Right ventricle myocardium inferior (tissue), 1 donor: ENCODE measurements at places on chromosomes 3 and 15. TPM values are rescaled to one million over a fixed set of nuclear protein-coding genes. Genes with fewer than 3 reads are reported as not detected.

The ALS2CL gene
- 36.9 TPM for total RNA-seq

The FOXB1 gene
- not detected for total RNA-seq

DNA sequence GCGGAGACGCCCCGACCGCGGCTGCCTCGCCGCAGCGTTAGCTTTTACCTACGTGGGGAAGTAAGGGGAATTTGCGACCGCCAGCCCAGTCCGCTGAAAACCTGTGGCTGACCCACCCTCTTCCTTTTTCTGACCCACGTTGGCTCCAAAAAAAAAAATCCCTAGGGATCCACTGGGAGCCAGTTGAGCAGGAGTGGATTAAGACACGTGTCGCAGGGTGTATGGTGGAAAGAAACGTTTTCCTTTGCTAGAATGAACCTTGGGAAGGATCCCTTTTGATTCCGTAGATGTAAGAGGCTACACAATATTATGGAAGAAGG is 575 bp upstream of the PCYT1A start:
- DNase-seq, result no peak

GRCh38 chr15:34693053-34693744 is 61.6 kb downstream of the GJD2 start:
- DNase-seq, result no peak

- no peak for DNase-seq
Measured at GRCh38 chr15:65790694-65791334, 1.3 kb downstream of the DENND4A start.

DNA sequence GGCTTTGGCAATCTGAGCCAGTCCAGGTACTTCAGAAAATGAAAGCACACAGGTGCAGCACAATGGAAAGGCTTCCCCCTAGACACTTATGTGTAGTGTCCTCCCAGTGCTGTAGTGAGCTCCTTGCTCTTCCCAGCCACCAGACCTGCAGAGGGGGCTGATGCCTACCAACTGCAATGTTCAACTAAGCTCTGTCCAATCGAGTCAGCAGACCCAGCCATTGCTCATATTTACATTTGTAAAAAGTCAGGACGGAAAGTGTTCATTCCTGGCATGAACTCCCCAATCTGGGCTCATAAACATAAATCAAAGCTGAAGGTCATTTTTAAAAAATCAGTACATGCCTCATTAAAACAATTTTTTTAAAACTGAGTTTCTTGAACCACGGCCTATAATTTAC is 73.0 kb downstream of the FOXP1 start:
- DNase-seq, result no peak

The HTR3E gene
- not detected for total RNA-seq

The HDGFL3 gene
- 32.8 TPM for total RNA-seq

DNA sequence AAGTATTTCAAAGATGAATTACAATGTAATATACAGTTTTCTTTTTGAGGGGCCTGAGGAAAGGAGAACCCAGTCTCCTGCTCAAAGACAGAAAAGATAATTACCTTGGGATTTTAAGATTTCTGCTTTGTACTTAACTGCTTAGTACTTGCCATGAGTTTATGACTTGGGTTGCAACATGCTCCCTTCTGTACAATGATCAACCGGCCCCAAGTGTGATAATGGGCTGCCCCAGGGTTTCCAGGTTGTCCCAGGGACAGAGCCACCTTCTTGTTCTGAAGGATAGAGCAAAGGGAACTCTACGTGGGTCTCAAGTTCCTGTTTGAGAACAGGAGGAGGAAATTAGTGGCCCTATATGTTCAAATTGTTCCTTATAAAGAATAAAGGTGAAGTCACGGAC is 104.8 kb downstream of the ABHD5 start:
- no peak for DNase-seq

DNA sequence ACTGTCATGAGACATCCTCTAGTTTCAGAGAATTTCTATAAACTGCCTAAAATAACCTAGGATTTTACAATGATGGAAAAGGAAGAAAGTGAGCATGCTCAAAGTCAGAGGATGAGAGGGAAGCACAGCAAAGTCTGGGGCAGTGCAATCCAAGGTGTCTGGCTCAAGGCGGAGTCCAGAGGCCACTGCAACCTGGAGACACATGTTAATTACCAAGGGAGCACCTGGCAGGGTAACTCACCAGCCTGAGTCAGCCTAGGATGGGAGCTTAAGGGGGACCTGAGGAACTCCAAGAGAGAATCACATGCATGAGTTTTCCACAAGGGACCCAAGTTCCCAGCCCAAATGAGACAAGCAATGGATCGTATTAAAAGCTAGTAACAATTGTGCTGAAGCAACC is 49.8 kb downstream of the PLD1 start:
- no peak for DNase-seq

GRCh38 chr3:29695643-29696198 is 414.9 kb downstream of the RBMS3 start:
- no peak for DNase-seq

DNA sequence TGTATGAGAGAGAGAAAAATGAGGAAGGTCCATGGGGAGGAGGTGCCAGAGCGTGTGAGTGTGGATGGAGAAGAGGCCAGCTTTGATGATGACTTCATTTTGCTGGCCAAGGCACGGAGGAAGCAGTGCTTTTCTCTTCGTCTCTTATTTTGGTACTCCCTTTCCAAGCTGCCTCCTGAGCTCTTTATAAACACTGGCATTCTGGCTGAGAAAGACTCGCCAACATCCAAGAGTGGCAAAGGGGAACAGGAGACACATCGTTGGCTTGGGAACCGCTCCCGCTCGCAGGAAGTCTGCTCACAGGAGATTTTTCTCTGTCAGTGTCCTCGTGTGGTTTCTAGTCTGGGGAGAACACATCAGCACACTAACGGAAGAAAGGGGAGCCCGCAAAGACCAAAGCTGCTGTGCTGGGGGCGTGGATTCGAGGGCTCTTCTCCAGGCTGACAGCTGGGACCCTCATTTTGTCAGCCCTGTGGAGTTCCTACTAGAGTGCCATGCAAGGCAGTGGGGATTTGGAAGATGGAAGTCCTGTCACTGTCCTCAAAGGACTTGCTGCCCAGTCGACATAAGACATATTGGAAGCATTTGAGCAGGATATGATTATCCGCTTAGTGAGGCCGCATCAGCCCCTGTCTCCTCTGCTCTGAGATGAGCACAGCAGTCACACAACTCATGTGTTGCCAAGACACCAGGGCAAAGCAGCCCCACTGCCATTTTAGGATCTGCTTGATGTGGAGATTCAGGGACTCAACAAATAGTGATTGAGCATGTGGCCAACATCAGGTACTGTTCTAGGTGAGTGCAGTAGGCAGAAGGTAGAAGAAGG is 8.0 kb upstream of the SEMA4B start:
- DNase-seq, result no peak

DNA sequence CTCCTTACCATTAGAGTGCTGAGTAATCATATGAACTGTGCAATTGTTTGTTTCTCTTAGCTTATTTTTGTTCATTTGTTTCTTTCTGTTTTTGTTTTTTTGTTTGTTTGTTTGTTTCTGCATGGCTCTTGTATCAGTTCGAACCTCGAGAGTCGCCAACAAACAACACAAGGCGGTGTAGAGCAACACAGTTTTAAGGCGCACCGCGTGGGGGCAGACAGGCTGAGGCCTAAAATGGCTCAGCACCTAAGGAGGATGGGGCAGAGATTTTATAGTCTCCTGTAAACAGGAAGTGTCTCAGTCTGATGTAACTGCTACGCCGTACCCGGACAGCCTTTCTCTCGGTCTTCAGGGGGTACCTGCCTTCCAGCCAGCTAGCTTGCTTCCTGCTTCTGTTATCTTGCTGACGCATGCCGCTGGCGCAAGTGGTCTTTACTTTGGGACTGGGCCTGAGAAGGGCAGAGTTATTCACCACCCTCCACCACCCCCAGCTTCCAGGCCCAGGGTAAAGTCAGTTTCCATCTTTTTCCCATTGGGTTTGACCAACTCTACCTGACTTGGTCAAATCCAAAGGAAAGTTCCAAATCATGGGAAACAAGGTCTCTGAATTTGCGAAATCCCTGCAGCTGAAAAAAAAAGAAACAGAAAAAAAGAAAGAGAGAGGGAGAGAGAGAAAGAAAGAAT is 25.8 kb upstream of the MFGE8 start:
- no peak for DNase-seq

- no peak for DNase-seq
Measured at GRCh38 chr3:10354361-10355015, 33.6 kb upstream of the SEC13 start.

The NMNAT3 gene
- total RNA-seq, result 11.0 TPM

The GHSR gene
- total RNA-seq, result not detected

DNA sequence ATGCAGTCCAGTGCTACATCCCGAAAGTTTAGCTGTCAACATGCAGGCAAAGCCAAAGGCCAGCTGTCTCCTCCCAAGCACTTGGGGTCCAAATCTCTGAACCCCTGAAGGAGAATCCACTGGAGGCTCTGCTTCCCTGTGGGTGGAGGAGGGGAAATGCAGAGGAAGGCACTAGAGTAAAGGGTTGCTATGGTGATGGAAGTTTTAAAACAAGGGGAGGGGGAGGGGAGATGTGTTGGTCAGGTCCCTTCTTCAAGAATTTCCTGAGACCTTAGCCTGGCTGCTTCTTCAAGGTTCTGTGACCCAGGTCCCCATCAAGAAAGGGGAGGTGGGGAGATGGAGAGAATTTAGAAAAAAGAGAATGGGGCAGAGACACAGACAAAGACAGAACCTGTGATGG is 2.3 kb downstream of the CAMKV start:
- no peak for DNase-seq

The CEP63 gene
- total RNA-seq, result 36.7 TPM

The IMPG2 gene
- 0.14 TPM for total RNA-seq

DNA sequence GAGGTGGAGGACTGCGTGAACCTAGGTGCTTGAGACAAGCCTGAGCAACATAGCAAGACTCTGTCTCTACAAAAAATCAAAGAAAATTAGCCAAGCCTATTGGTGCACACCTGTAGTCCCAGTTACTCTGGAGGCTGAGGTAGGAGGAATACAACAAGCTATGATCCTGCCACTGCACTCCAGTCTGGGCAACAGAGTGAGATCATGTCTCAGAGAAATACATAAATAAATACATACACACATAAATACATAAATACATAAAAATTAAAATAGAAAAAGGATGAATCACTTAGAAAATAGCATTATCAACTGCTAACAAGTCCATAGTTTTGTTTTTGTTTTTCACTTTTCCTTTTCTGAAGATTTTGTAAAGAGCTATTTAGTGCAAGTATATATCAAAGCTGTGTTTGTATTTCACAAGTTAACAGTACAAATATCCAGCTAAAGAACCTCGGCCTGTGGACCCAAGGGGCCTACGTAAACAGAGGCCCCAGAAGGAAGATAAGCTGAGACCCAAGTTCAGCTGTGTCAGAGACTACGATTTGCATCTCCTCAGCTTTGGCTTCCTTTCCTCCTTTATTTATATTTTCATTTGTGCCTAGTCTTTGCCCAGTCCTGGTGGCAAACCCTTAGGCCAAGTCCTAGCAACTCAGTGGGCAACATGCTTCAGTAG is 67.1 kb upstream of the ROBO2 start:
- no peak for DNase-seq

- DNase-seq, result no peak
Measured at GRCh38 chr15:81473177-81473576, 99.2 kb upstream of the TMC3 start.

DNA sequence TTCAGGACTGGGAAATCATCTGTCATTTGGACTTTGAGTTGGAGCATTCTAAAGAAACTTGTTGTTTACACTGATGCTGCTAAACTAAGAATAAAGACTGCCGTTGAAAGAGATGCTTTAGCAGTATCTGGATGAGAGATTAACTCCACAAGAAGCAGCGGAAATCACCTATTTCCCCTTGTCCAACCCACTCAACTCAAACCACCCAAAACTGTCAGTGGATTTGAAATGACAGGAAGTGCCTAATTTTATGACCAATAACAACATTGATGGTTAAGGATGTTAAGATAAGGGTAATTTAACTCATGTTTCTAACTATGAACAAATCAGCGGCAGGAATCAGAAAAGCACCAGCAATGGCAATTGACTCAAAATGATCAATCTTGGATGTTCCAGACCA is 110.8 kb upstream of the NR2F2 start:
- DNase-seq, result no peak

DNA sequence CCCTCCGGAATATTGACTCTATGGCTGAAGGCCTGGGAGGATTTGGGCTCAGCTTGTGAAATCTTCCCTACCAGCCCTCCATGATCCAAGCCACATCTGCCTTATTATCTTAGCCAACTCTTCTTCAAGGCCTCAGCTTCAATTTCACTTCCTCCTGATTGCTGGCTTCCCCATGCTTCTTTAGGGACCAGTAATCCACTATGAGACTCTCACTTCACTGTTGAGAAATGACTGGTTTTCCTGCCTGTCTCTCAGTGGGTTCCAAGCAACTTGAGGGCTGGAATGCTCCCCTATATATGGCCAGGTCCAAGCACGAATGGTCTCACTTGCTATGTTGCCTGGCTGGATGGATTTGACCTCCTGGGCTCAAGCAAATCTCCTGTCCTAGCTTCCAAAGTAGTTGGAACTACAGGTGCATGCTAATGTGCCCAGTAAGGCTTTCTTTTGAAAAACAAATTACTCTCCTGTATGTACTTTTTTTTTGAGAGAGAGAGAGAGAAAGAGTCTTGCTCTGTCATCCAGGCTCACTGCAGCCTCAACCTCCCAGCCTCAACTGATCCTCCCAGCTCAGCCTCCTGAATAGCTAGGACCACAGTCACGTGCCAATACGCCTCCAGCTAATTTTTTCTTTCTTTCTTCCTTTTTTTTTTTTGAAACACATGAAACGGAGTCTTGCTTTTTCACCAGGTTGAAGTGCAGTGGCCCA is 7.9 kb upstream of the PIK3CB start:
- DNase-seq, result no peak

DNA sequence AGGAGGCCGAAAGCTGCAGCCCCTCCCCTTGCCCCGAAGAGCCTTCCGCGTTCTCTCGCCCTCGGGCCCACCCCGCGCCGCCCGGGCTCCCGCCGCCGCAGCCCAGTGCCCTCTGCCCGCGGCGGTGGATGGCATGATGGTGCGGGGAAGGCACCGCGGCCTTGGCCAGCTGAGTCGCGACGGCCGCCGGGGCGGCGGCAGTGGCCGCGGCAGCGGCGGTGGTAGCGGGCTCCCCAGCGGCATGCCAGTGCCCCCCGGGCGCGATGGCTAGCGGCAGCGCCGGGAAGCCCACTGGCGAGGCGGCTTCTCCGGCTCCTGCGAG is 1.2 kb downstream of the TLNRD1 start:
- no peak for DNase-seq

- DNase-seq, result no peak
Measured at GRCh38 chr3:147411815-147412241, 2.7 kb downstream of the ZIC1 start.

GRCh38 chr15:51403072-51403878 is 61.8 kb downstream of the GLDN start:
- no peak for DNase-seq

The SPG11 gene
- 40.5 TPM for total RNA-seq

The CP gene
- total RNA-seq, result 3.4 TPM

- DNase-seq, result peak; percentile 67
Measured at GRCh38 chr3:16243706-16244490, 20.8 kb downstream of the DPH3 start.

- no peak for DNase-seq
Measured at GRCh38 chr3:114320246-114320645, 26.4 kb downstream of the TIGIT start.

DNA sequence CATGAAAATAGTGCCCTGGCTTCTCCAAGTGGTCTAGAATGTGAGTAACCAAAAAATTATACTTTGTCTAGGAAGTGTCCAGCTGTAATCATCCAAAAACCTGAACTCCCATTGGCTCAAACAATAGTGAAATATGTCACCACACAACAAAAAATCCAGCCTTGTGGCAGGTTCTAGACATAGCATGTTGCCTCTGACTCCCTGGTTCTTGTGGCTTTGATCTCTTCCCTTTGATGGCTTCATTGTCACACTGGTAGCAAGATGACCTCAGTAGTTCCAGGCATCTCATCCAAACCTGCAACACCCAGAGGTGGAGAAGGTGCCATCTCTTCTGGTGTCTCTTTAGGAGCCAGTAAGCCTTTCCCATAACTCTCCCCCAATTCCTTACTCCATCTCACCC is 74.7 kb downstream of the CMSS1 start:
- no peak for DNase-seq
